Breast epithelium (tissue), 4 donors: ENCODE measurements at places on chromosomes 7 and 10.

DNA sequence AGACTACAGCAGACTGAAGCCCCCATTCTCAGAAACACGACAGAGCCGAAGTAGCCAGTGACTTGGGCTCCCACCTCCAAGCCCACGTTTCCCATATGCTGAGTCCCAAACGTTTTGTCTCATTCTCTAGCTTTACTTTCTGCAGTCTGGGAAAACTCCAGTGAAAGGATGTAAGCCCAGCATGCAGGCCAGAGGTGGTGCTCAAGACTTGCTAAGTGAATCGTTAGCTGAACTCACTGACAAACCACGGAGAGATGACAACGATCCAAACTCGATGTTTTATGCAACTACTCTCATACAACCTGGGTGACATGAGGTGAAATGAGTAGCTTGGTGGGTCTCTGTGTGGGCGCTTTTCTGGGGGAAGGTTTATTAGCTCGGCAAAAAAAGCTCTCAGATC is 731.8 kb downstream of the SUGCT start:
- no peak overlapping the region for H3K4me3 ChIP-seq
- no peak for DNase-seq
- H3K4me1 ChIP-seq, result no peaks in the 10 kb centered on the region
- no peak overlapping the region for H3K27ac ChIP-seq
- H3K27me3 ChIP-seq, result no peaks in the 10 kb centered on the region
- H3K36me3 ChIP-seq, result no peaks in the 10 kb centered on the region

DNA sequence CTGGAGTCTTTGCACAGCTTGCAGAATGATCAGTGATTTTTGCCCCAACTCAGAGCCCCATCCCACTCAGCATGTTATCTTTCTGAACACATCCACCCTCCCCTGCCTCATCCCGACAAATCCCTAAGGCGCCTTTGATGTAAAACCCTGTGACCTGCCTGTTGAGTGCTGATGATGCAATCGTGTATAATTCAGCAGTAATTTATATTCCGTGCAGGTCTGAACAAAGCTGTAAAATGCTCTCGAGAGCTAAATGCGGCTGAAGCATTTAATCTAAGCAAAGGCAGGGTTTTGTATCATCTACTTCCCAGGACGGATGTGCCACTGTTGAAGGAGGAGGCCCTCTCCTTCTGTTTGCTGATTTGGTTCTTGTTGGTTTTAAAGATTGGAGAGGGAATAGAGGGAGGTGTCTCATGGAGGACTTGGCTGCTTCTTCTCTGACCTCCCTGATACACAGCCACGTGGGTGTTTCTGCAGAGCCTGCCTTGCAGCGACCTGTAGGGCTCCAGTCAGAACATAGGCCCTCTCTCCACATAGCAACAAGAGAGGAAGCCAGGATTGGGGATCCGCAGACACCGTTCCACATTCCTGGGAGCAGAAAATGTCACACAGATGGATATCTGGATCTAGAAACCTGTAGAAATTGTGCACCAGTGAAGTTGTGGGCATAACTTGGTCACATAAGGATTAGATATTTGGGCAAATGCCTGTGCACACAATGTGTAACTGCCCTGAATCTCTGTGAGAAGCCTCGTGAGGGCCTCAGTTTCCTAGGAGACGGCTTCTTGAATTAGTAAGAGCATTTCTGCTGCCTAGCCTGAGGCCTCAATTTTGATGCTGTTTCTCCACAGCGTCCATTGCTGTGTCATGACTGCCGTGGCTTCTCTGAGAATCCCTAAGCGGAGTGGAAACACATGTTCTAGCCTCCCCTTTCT is 90.2 kb upstream of the AGK start:
- H3K36me3 ChIP-seq, result no peaks in the 10 kb centered on the region
- no peaks in the 10 kb centered on the region for H3K27me3 ChIP-seq
- no peak overlapping the region for H3K4me3 ChIP-seq
- no peak for DNase-seq

- H3K4me1 ChIP-seq, result no peaks in the 10 kb centered on the region
- H3K27me3 ChIP-seq, result no peaks in the 10 kb centered on the region
- no peak overlapping the region for H3K4me3 ChIP-seq
- no peaks in the 10 kb centered on the region for H3K36me3 ChIP-seq
Observed at GRCh38 chr7:4383584-4383983, 298.5 kb upstream of the FOXK1 start.

GRCh38 chr10:132632091-132632561 is 94.5 kb downstream of the INPP5A start:
- peak overlapping the region; percentile 86 for H3K27ac ChIP-seq
- DNase-seq, result no peak
- H3K36me3 ChIP-seq, result no peaks in the 10 kb centered on the region
- H3K27me3 ChIP-seq, result no peaks in the 10 kb centered on the region
- no peaks in the 10 kb centered on the region for H3K4me1 ChIP-seq
- no peak overlapping the region for H3K4me3 ChIP-seq

DNA sequence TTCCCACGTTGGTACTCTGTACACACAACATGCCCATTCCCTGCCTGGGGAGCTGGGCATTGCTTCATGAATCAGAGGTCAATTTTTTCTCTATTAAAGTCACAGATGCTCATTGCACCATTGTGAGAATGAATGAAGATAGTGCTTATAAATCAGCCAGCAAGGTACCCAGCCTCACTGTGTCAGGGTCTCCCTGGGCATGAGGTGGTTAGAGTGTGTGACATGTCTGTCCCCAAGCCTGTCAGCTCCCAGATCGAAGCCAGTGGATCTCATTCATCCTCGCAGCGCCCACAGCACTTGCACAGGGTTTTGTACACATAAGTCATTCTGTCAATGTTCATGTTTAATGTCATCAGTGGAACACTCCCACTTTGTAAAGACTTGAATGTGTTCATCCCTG is 126.8 kb downstream of the EGFR start:
- no peaks in the 10 kb centered on the region for H3K27me3 ChIP-seq
- no peak overlapping the region for H3K27ac ChIP-seq
- H3K4me1 ChIP-seq, result no peaks in the 10 kb centered on the region
- peaks cover 6% of the 10 kb centered on the region for H3K36me3 ChIP-seq
- no peak for DNase-seq
- H3K4me3 ChIP-seq, result no peak overlapping the region

GRCh38 chr10:12459762-12460161 is 110.4 kb downstream of the CAMK1D start:
- no peaks in the 10 kb centered on the region for H3K36me3 ChIP-seq
- no peak overlapping the region for H3K4me3 ChIP-seq
- no peak overlapping the region for H3K27ac ChIP-seq
- no peaks in the 10 kb centered on the region for H3K4me1 ChIP-seq
- no peak for DNase-seq
- no peaks in the 10 kb centered on the region for H3K27me3 ChIP-seq

GRCh38 chr7:44057849-44058758 is 7.3 kb downstream of the PGAM2 start:
- H3K36me3 ChIP-seq, result peaks cover 10% of the 10 kb centered on the region
- no peaks in the 10 kb centered on the region for H3K27me3 ChIP-seq
- H3K27ac ChIP-seq, result no peak overlapping the region
- DNase-seq, result peak; percentile 35

DNA sequence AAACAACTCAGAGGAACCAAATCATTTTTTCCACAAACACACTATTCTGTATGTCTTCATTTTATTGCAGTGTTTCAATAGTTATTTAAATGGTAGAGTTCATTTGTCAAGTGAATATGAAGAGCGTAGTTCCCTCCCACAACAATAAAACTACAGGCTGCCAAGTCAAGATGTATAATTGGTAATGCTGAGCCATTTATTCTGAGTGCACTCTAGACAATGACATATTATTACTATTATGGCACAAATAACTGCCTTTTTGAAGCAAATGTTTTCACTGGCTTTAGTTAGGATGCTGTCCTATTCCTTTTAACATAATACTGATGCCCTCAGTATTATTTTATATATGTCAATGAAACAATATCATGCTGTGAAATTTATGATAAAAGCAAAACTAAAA is 102.7 kb upstream of the PCDH15 start:
- H3K27me3 ChIP-seq, result no peaks in the 10 kb centered on the region
- no peak overlapping the region for H3K27ac ChIP-seq
- no peaks in the 10 kb centered on the region for H3K4me1 ChIP-seq
- H3K4me3 ChIP-seq, result no peak overlapping the region

DNA sequence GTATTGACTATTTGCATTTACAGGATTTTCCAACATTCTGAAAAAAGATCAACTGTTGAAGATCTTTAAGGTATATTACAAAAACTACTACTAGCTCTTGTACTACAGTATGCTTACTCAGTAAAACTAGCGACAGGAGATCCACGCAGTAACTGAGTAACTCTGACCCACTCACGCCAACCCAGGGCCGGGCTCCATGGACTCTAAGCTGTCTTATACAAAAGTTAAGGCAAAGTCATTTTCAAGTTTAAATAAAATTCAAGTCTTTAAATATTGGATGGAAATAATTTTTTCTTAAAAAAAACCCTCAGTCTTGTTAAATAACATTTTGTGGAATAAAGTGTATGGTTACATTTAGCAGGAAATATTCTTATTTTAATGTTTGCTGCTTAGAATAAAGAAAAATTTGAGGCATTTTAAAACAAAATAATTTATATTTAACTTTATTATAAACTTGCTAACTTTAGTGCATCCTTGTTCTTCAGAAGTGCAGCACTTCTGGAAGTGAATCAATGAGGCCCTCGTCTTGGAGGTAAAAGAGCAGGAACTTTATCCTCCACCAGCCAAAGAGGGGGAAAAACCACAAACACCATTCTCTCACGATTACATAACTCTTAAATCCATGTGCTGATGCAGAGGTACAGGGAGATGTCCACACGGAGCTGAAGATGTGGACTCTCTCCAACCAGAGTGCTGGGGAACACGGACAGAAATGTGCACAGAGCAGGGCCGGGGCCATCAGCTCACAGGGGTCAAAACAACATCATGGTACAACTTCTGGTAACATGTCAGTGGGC is 119.9 kb downstream of the LARP4B start:
- no peak for DNase-seq
- no peak overlapping the region for H3K4me3 ChIP-seq
- no peaks in the 10 kb centered on the region for H3K4me1 ChIP-seq
- no peak overlapping the region for H3K27ac ChIP-seq
- no peaks in the 10 kb centered on the region for H3K27me3 ChIP-seq
- no peaks in the 10 kb centered on the region for H3K36me3 ChIP-seq

- no peaks in the 10 kb centered on the region for H3K27me3 ChIP-seq
- no peaks in the 10 kb centered on the region for H3K4me1 ChIP-seq
- no peaks in the 10 kb centered on the region for H3K36me3 ChIP-seq
- DNase-seq, result no peak
Observed at GRCh38 chr10:89627830-89628229, 17.2 kb downstream of the PANK1 start.

- H3K4me1 ChIP-seq, result no peaks in the 10 kb centered on the region
- no peak for DNase-seq
- H3K27ac ChIP-seq, result no peak overlapping the region
- no peaks in the 10 kb centered on the region for H3K36me3 ChIP-seq
Observed at GRCh38 chr7:93055543-93056107, 62.2 kb downstream of the SAMD9 start.

DNA sequence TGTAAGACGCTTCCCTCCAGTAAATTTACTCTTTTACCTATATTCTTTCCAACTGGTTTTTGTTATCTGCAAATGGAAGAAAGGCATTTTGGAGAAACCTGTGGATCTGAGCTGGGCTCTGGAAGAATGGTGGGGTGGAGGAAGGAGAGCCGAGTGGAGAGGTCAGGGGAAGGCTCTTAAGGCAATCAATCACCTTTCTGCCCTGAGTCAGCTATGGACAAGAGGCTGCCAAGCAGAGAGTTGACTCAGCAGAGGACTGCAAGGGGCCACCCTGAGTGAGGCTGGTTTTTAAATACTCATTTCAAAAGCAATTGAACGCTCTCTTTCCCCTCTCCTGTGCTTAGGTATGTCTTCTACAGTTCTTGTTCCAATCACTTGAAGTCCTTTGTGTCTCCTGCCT is 81.8 kb downstream of the SPAG6 start:
- DNase-seq, result no peak
- H3K36me3 ChIP-seq, result no peaks in the 10 kb centered on the region
- no peaks in the 10 kb centered on the region for H3K4me1 ChIP-seq
- H3K27ac ChIP-seq, result no peak overlapping the region
- H3K27me3 ChIP-seq, result no peaks in the 10 kb centered on the region

GRCh38 chr10:48940958-48941357 is 1.3 kb upstream of the LRRC18 start:
- no peak overlapping the region for H3K4me3 ChIP-seq
- no peak overlapping the region for H3K27ac ChIP-seq
- no peaks in the 10 kb centered on the region for H3K4me1 ChIP-seq
- H3K27me3 ChIP-seq, result no peaks in the 10 kb centered on the region

GRCh38 chr10:131870831-131871672 is 29.8 kb upstream of the PPP2R2D start:
- no peak for DNase-seq
- no peaks in the 10 kb centered on the region for H3K36me3 ChIP-seq
- peaks cover 34% of the 10 kb centered on the region for H3K27me3 ChIP-seq
- H3K27ac ChIP-seq, result no peak overlapping the region
- no peaks in the 10 kb centered on the region for H3K4me1 ChIP-seq

- DNase-seq, result no peak
- H3K27ac ChIP-seq, result no peak overlapping the region
- H3K4me3 ChIP-seq, result no peak overlapping the region
- no peaks in the 10 kb centered on the region for H3K36me3 ChIP-seq
- no peaks in the 10 kb centered on the region for H3K4me1 ChIP-seq
Observed at GRCh38 chr10:27637601-27638000, 108.0 kb downstream of the MKX start.

DNA sequence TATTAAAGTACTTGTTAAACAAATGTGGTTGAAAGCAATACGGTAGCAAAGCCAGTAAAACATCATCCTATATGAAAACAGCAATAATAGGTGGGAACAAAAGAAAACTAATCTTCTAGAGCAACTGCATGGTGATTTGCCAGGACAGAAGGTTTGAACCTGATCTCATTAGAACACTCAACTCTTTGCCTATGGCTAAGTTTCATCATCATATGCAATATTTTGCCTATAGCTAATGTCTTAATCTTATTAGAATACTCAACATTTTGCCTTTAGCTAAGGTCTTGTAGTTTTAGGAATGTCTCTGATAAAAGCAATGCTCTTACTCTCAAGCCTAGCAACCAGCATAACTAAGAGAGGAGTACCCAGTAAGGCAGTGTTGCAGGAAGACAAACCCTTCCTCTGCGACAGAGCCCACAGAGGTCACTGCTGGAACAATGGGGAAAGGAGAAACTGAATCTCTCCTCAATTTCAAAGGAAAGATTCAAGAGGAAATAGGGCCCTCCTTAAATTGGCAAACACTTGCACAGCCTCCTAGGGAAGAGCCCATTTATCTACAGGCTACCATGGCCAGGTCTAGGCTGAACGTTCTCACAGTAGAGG is 38.3 kb downstream of the CADPS2 start:
- H3K4me1 ChIP-seq, result no peaks in the 10 kb centered on the region
- H3K36me3 ChIP-seq, result no peaks in the 10 kb centered on the region
- no peaks in the 10 kb centered on the region for H3K27me3 ChIP-seq

GRCh38 chr7:131919920-131920709 is 363.7 kb upstream of the PODXL start:
- H3K4me1 ChIP-seq, result no peaks in the 10 kb centered on the region
- H3K4me3 ChIP-seq, result no peak overlapping the region
- H3K27ac ChIP-seq, result no peak overlapping the region
- no peaks in the 10 kb centered on the region for H3K36me3 ChIP-seq

GRCh38 chr10:1085258-1085657 is 29.1 kb downstream of the WDR37 start:
- DNase-seq, result no peak
- no peak overlapping the region for H3K27ac ChIP-seq
- H3K4me3 ChIP-seq, result no peak overlapping the region
- H3K36me3 ChIP-seq, result no peaks in the 10 kb centered on the region
- no peaks in the 10 kb centered on the region for H3K4me1 ChIP-seq
- no peaks in the 10 kb centered on the region for H3K27me3 ChIP-seq
